Left kidney (tissue), 8 donors: ENCODE measurements at places on chromosomes 2 and 18. TPM values are rescaled to one million over a fixed set of nuclear protein-coding genes. Genes with fewer than 3 reads are reported as not detected.

DNA sequence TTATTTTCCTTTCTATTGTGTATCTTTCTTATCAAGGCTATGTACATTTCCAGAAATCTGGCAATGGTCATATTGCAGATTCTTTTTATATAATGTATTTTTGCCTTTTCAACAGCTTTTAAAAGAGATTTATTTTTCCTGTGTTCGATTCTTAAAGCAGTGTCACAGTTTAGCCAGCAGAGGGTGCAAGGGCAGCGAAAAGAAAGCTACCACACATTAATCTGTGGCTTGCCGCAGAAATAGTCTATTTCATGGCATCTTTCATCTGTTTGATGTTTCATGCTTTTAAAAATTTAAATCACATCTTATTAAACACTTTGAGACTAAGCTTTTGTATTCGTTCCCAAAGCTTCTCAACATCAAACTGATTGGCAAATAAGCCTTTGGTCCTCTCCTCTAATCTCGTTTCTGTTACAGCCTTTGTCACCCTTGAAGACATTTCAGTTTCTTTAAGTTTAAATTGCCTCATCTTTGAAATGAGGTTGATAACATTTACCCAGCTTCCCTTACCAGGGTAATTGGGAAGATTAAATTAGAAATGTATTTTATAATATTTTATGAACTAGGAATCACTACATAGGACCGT lies 73.3 kb downstream of the PIK3C3 start:
- no peak for DNase-seq

DNA sequence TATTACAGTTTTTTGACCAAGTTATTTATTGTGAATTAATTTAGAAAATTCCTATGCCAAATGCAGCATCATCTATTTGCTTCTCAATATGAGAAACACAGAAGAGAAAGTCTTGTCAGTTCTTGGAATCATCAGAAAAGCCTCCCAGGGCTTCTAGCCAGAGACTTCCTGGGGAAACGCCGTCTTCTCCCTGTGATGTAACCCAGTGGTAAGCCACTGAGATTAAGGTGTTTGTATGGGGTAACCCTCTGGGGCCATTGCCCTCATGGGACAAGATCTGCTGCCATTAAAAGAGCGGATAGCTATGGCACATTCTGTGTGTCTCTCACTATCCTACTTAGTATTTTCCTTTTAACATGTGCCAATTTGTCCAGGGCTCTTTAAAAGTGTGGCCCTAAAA lies 28.0 kb downstream of the ANKRD29 start:
- DNase-seq: no peak

- DNase-seq: no peak
These were observed 351.9 kb downstream of the LRRTM1 start for GRCh38 chr2:79952616-79953015.

GRCh38 chr2:41933585-41934320 lies 114.1 kb upstream of the PKDCC start:
- DNase-seq: no peak

- DNase-seq: no peak
These were observed 18.3 kb downstream of the ERBB4 start for GRCh38 chr2:212520340-212520739.

- DNase-seq: no peak
These were observed 3.5 kb downstream of the RHOB start for GRCh38 chr2:20450201-20450999.

GRCh38 chr2:73232403-73233153 lies 461 bp downstream of the PRADC1 start:
- DNase-seq: no peak

GRCh38 chr2:137255345-137255744 lies 490.0 kb downstream of the THSD7B start:
- DNase-seq: no peak

DNA sequence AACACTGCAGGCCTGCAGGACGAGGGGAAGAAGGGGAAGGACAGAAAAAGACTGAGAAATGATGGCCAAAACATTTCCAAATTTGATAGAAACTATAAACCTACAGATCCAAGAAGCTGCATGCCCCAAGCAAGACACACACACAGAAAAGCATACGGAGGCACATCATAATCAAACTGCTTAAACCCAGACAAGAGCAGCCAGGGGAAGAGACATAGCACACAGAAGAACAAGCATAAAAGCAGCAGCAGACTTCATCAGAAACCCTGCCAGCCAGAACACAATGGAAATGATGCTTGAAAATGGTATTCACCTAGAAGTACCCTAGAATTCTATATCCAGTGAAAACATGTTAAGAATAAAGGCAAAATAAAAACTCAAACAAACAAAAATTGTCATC lies 57.2 kb upstream of the RNU4ATAC start:
- no peak for DNase-seq

- peak; percentile 79 for DNase-seq
These were observed 31.0 kb upstream of the SLC3A1 start for GRCh38 chr2:44244135-44244871.

- DNase-seq: no peak
These were observed 93.3 kb downstream of the ST6GAL2 start for GRCh38 chr2:106792671-106793070.

GRCh38 chr2:225930687-225931086 lies 531.2 kb downstream of the NYAP2 start:
- DNase-seq: no peak

GRCh38 chr2:223625652-223626051 lies 23.5 kb upstream of the SCG2 start:
- no peak for DNase-seq

DNA sequence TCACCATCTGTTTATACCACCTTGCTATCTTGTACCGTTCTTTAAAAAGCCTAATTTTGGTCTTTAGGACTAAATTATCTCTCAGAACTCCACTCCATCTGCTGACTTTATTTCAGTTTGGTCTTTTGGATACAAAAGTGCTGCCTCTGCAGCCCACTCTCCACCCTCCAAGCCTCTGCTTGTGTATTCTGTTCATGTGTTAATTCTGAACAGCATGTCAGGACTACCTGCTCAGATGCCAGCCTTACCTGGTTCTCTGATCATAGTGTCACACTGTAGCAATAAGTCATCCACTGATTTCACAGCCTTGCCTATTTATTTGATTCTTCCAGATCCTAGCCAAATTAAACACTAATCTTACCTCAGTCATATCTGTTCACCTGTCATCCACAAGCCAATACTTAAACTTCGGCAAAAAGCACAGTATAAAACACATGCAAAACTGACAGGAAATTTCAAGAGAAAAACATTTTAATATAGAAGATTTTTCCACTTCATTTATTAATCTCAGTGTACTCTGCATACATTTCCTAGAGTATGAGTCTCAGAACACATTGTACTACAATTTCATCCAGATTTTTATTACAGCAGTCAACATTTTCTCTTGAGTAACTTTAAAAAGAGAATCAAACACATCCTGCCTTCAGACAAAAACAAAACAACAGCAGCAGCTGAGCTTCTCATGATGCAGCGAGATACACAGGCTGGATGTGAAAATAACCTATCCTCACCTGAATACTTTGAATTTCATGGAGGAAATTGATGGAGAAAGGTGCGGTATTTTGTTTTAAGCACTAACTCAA lies 64.9 kb downstream of the PPP1R1C start:
- no peak for DNase-seq

DNA sequence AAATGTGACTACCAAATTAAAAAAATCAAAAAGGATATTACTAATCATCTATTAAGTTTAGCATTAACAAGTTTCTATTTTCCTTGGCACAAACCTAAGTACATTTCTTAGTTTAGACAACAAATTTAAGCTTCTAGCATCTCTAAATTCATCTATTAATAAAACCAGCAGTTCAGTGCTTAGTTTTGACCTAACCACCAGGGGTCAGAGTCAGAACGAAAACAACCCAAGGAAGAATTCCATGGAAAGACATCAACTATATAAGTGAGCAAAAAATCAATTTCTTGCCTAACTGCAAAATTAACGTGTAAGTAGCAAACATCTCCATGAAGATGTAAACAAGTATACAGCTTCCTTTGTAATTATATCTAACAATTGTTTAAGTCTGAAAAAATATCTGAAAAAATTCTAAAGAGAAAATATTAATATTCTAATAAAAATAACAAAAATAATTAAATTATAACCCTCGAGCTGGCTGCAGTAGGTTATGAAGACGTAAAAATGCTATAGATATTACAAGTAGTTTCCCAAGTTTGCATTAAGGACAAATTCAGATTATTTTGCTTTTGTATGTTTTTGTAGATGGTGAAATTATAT lies 83.7 kb downstream of the CERKL start:
- DNase-seq: no peak

DNA sequence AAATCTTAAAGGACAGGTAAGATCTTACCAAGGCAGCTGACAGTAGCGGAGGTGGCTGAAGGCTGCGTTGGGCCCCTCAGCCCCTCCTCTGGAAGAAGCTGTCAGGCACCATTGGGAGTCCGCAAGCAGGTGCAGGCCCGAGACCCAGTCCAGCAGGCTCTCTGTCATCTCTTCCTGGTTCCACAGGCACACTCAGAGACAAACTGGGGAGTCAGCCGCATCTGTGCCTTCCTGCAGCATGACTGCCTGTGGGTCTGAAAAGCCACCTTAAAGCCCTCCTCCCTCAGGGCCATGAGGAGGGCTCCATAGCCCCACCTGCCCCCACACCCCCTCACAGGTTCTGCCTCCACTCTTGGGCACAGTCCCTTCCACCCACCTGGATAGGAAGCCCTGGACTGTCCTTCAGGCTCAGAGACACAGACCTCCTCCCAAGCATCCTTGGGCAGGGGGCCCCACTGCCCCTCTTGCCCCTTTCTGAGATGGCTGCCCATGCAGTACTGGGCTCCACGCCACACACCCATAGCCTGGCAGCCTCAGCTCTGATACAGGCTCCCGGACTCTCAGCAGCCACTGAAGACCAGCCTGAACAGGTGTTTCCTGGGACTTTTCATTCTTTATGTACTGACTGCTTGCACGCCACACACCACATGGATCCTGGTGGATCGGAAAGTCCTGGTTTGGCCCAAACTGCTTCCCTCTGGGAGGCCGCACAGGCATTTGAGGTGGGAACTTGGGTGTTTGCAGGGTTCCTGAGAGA lies 239.8 kb downstream of the SEPTIN10 start:
- no peak for DNase-seq

- no peak for DNase-seq
These were observed 14.5 kb upstream of the CIB4 start for GRCh38 chr2:26655611-26656195.

DNA sequence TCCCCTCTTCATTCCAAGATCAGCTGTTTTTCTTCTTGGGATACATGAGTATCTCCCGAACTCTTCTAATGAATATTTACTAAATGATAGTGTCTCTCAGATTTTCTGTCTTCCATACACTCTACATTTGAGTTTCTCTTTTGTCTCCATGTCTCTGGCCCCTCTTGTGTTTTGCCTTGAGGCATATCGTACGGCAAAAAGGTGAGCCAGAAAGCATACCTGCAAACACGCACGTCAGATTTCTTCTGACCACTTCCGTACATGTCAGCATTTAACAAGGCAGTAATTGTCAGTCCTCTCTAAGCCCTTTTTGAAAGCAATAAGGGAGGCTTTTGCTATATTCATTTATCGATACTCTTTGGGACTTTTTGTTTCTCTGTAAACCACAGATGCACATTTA lies 82.4 kb downstream of the FEZ2 start:
- no peak for DNase-seq

DNA sequence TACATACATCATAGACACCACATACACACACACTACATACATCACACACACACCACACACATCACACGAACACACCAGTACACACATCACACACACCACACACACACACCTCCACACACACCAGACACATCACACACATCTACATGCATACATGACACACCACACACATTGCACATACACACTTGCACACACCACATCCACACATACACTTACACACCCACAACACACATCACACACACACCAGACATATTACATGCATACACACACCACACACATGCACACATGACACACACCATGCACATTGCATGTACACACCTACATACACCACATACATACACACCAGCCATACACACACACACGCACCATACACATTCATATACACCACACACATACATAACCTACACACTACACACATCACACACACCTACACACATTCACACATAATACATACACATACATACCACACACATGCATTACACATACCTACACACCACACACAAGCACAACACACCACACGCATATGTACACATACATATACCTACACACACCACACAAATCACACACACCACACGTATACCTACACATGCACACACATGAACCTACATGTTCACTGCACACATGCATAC lies 156.5 kb downstream of the NDUFA10 start:
- no peak for DNase-seq

- no peak for DNase-seq
These were observed 56.1 kb downstream of the CNTNAP5 start for GRCh38 chr2:124081154-124081716.

GRCh38 chr2:75311521-75311920 lies 112.2 kb upstream of the TACR1 start:
- no peak for DNase-seq

DNA sequence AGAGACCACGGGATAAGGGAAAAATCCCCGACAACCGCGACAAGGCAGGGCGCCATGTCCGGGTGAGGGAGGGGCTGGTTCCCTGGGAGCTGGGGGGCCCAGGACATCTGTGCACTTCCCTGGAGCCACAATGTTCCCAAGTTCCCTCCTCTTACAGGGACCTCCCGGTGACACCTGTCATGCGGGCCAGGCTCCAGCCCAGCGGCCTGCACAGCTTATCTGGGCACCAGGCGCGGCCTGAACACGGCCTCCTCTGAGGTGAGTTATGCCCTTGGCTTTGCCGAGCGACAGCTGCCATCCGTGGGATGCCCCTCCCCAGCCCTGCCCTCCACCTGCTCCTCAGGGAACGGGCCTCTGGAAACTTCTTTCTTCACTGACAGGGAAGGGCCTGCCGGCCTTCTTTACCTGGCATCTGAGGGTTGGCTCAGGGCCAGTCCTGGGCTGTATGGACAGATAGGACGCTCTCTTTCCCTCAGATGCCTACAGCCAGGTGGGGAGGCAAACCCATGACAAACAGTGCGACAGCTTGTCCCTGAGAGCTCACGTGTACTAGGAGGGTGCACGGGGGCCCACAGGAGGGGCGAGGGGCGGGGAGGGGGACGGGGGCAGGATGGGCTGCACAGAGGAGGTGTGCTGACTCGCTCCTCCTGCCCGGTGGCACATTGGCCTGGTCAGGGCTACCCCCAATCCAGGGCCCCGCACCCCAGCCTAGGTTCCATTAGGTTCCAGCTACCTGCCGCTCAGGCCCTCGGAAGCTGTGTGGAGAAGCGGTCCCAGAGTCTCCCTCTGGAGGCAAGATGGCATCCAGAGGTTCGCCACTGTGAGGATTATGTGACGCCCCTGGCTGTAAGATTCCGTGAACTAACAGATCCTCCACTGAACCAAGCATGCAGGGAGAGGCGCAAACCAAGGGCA lies 34.9 kb upstream of the HPCAL1 start:
- no peak for DNase-seq

UGT1A8 gene
- polyA plus RNA-seq: not detected

IGFBP5 gene
- polyA plus RNA-seq: 251 TPM

GPR35 gene
- 2.9 TPM for polyA plus RNA-seq

GCKR gene
- 0.10 TPM for polyA plus RNA-seq

NAT8 gene
- 18.6 TPM for polyA plus RNA-seq

NOSTRIN gene
- 37.2 TPM for polyA plus RNA-seq

MROH2A gene
- polyA plus RNA-seq: 0.28 TPM

SLC14A1 gene
- 1.7 TPM for polyA plus RNA-seq
